ENCODE measurements at places on chromosomes 7 and 10. TPM values are rescaled to one million over a fixed set of nuclear protein-coding genes. Genes with fewer than 3 reads are reported as not detected.

MDFIC gene
- 9.7 TPM for total RNA-seq

TMEM273 gene
- 6.3 TPM for total RNA-seq

LDB3 gene
- total RNA-seq = 0.34 TPM

ARF5 gene
- total RNA-seq = 355 TPM

LAMTOR4 gene
- total RNA-seq = 150 TPM

NOS3 gene
- 3.1 TPM for total RNA-seq

ACTR1A gene
- 165 TPM for total RNA-seq

VKORC1L1 gene
- total RNA-seq = 22.0 TPM

TMEM236 gene
- 0.14 TPM for total RNA-seq

GFRA1 gene
- 1.7 TPM for total RNA-seq

EVX1 gene
- total RNA-seq = not detected

CTTNBP2 gene
- total RNA-seq = 5.3 TPM

ARHGEF35 gene
- 9.0 TPM for total RNA-seq

NKX2-3 gene
- total RNA-seq = not detected

CACNB2 gene
- 0.21 TPM for total RNA-seq

CYP3A5 gene
- total RNA-seq = not detected

GPR15LG gene
- not detected for total RNA-seq

COL17A1 gene
- total RNA-seq = 0.21 TPM

Measured in kidney epithelial cell (primary cell).